ENCODE measurements at places on chromosomes 13 and 19.

DNA sequence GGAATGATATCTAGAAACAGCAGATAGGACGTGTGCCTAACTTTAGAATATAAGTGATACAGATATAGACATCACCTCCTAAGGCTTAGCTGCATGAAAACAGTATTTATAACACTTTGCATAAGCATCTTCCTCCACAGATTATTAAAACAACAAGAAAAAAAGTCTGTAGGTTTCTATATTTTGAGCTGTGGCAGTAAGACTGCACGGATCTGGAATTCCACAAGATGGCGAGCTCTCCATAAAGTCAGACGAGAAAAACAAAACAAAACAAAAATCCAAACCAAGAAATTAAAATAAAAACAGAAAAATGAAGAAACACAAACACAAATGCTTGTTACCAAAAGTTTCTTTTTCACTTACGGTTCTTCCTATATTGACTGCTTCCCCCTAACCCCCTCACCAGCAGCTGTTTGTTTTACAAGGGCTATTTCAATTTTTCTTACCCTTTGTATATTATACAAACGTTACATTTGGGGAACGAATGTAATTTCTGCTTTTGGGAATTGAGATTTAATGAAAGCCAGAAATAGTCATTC lies 285.8 kb downstream of the MYO16 start:
- peaks cover 7% of the 10 kb centered on the region for H3K27me3 ChIP-seq
- H3K4me1 ChIP-seq = peaks cover 18% of the 10 kb centered on the region
- H3K27ac ChIP-seq = peak overlapping the region; percentile 55

GRCh38 chr13:24181991-24182702 lies 21.6 kb downstream of the SPATA13 start:
- H3K4me3 ChIP-seq = no peak overlapping the region
- peaks cover 5% of the 10 kb centered on the region for H3K36me3 ChIP-seq
- H3K4me1 ChIP-seq = peaks cover 14% of the 10 kb centered on the region
- no peaks in the 10 kb centered on the region for H3K27me3 ChIP-seq

GRCh38 chr19:49151267-49152118 lies 3.7 kb downstream of the HRC start:
- H3K36me3 ChIP-seq = peaks cover 5% of the 10 kb centered on the region
- H3K4me1 ChIP-seq = peaks cover 24% of the 10 kb centered on the region
- DNase-seq = peak; percentile 58
- peak overlapping the region; percentile 24 for H3K4me3 ChIP-seq
- H3K27ac ChIP-seq = no peak overlapping the region

GRCh38 chr19:7930765-7931164 lies 4.8 kb upstream of the CTXN1 start:
- peak overlapping the region; percentile 45 for H3K27ac ChIP-seq
- peaks cover 5% of the 10 kb centered on the region for H3K4me1 ChIP-seq
- no peak overlapping the region for H3K4me3 ChIP-seq
- no peaks in the 10 kb centered on the region for H3K27me3 ChIP-seq

- H3K4me1 ChIP-seq = no peaks in the 10 kb centered on the region
- peaks cover 37% of the 10 kb centered on the region for H3K27me3 ChIP-seq
- no peak for DNase-seq
- H3K4me3 ChIP-seq = no peak overlapping the region
Measured at GRCh38 chr13:24982333-24982999, 113.5 kb upstream of the PABPC3 start.

Data from activated naive CD4-positive, alpha-beta T cell treated with anti-CD3 and anti-CD28 coated beads, Interleukin-2, amount 10 ng/mL, durations not matched to agents 7 days and 5 days (primary cell).